Regular cardiac myocyte (primary cell): ENCODE measurements at places on chromosomes 16 and 17. TPM values are rescaled to one million over a fixed set of nuclear protein-coding genes. Genes with fewer than 3 reads are reported as not detected.

The TPSB2 gene
- total RNA-seq: not detected in 2 replicates

The KCNJ2 gene
- 3.9 and 7.3 TPM in 2 replicates for total RNA-seq

The HOXB2 gene
- 3.1 and 6.5 TPM in 2 replicates for total RNA-seq

The SLC38A8 gene
- total RNA-seq: not detected in 2 replicates

The NXPH3 gene
- total RNA-seq: 0.38 and 2.0 TPM in 2 replicates

The HIGD1B gene
- not detected in 2 replicates for total RNA-seq

The GNGT2 gene
- total RNA-seq: 0.38 and 0.56 TPM in 2 replicates

The GDE1 gene
- 46.8 and 48.1 TPM in 2 replicates for total RNA-seq

The SERPINF2 gene
- 0.19 and 0.28 TPM in 2 replicates for total RNA-seq

The HOXB3 gene
- total RNA-seq: 0.85 and 3.5 TPM in 2 replicates

The EVI2A gene
- 2.5 and 4.5 TPM in 2 replicates for total RNA-seq

The SPNS2 gene
- 0.96 and 1.1 TPM in 2 replicates for total RNA-seq

The ARHGAP44 gene
- 2.7 and 4.8 TPM in 2 replicates for total RNA-seq

The ACSM2A gene
- total RNA-seq: under 0.01 TPM in 1 of 2 replicates, not detected in the other
